Cardiac muscle cell (in vitro differentiated cells and primary cell): ENCODE measurements at places on chromosomes 11 and 22. TPM values are rescaled to one million over a fixed set of nuclear protein-coding genes. Genes with fewer than 3 reads are reported as not detected.
A peak's percentile ranks its signal among the peaks of the same experiment; 100 is the strongest.

The TRIM51G gene
- total RNA-seq: not detected in 2 replicates

The NXPE2 gene
- total RNA-seq: 0.18 and 0.48 TPM in 2 replicates

The INS gene
- not detected in 2 replicates for total RNA-seq

The CTNND1 gene
- 125 and 153 TPM in 2 replicates for total RNA-seq

The ZBTB3 gene
- 12.5 and 14.3 TPM in 2 replicates for total RNA-seq

The PGA5 gene
- 0.89 and 3.2 TPM in 2 replicates for total RNA-seq

The PTGDR2 gene
- total RNA-seq: 0.04 and 0.09 TPM in 2 replicates

The P2RY6 gene
- total RNA-seq: 0.07 and 0.39 TPM in 2 replicates

The OR8D1 gene
- not detected in 2 replicates for total RNA-seq

The CSF2RB gene
- 0.60 TPM in 1 of 2 replicates, not detected in the other for total RNA-seq

The KRTAP5-10 gene
- total RNA-seq: 0.14 TPM in 1 of 2 replicates, not detected in the other

GRCh38 chr22:25482868-25483639, 81.4 kb upstream of the GRK3 start:
- peak overlapping the region; percentile 48 for H3K27ac ChIP-seq
- peaks cover 13% of the 10 kb centered on the region for H3K4me1 ChIP-seq
- peaks cover 2% of the 10 kb centered on the region for H3K36me3 ChIP-seq
- H3K4me3 ChIP-seq: no peak overlapping the region

GRCh38 chr11:85815186-85815931, 4.4 kb upstream of the SYTL2 start:
- H3K27me3 ChIP-seq: peaks cover 45% of the 10 kb centered on the region
- H3K4me1 ChIP-seq: no peaks in the 10 kb centered on the region
- H3K4me3 ChIP-seq: no peak overlapping the region
- no peak overlapping the region for H3K27ac ChIP-seq
- H3K36me3 ChIP-seq: no peaks in the 10 kb centered on the region
- DNase-seq: no peak

- no peaks in the 10 kb centered on the region for H3K4me1 ChIP-seq
- H3K27ac ChIP-seq: no peak overlapping the region
Observed at GRCh38 chr11:85798361-85798760, 12.6 kb downstream of the SYTL2 start.

- no peak overlapping the region for H3K4me3 ChIP-seq
- H3K27ac ChIP-seq: no peak overlapping the region
- H3K27me3 ChIP-seq: peaks cover 5% of the 10 kb centered on the region
- no peak for DNase-seq
- H3K36me3 ChIP-seq: no peaks in the 10 kb centered on the region
Observed at GRCh38 chr22:36826262-36826661, 9.4 kb upstream of the PVALB start.

GRCh38 chr11:88114486-88115045, 60.7 kb downstream of the RAB38 start:
- no peak overlapping the region for H3K4me3 ChIP-seq
- no peak overlapping the region for H3K27ac ChIP-seq
- no peaks in the 10 kb centered on the region for H3K4me1 ChIP-seq
- no peaks in the 10 kb centered on the region for H3K27me3 ChIP-seq
- no peak for DNase-seq

DNA sequence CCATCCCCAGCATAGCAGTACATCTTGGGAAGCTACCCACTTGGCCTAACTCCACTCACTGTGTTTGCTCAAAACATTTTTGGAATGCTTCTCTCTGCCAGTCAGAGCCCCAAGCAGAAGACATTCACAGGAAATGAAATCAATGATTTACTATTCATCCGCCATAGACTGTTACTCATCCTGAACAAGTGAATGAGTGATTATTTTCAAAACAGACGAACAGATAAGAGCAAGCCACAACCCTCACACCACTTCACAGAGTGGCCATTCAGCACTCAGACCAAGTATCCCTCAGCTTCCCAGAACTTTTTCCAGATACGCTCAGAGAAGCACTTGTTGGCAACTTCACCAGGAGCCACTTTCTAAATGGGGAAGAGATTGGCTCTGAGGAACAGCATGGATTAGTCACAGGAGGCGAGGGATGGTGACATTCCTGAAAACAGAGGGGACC, 13.0 kb upstream of the UBASH3B start:
- no peaks in the 10 kb centered on the region for H3K36me3 ChIP-seq
- H3K27ac ChIP-seq: no peak overlapping the region
- no peaks in the 10 kb centered on the region for H3K27me3 ChIP-seq
- DNase-seq: peak; percentile 15

- H3K4me1 ChIP-seq: no peaks in the 10 kb centered on the region
- H3K27me3 ChIP-seq: no peaks in the 10 kb centered on the region
- H3K36me3 ChIP-seq: no peaks in the 10 kb centered on the region
- H3K4me3 ChIP-seq: no peak overlapping the region
Observed at GRCh38 chr22:37010174-37010573, 9.1 kb downstream of the TST start.

DNA sequence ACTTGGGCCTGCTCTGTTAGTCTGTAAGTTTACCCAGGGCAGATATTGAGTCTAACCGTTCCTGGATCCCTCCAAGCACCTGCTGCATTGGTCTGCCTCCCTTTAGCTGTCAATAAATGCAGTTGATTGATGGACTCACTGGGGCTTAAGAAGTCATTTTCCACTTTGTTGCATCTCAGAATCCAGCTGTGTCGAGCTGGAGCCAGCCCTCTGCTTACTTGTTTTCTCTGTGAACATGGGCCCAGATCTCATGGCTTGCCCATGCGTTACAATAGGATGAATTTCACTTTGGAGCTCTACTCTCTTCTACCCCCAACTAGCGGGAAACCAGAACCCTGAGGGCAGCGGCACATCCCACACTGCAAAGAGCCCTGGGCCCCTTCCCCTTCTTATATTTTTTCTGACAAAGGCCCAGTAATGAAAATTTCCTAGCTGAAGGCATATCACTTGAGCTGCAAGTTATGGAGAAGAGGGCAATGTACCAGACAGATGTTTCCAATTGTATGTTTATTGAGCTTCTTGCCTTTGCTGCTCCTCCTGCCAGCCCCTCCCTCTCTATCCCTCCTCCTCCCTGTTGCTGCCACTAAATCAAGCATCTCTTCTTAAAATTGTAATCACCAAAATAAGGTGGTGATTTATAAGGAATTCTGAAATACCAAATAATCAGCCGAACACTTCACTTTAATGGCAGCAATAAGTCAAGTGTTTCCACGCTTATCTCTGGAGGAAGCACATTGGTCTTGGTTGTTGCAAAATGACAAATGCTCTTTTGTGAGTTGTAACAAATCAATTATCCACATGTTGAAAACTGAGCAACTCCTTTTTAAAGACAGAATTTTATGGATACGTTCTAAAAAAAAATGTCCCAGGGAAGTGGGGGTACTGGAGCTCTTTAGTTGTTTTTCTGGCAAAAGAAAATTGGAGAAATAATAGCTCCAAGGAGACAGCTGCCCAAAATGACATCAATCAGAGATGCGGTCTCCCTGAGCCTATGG, 212.3 kb upstream of the ZBED5 start:
- no peaks in the 10 kb centered on the region for H3K4me1 ChIP-seq
- no peaks in the 10 kb centered on the region for H3K36me3 ChIP-seq
- no peak overlapping the region for H3K4me3 ChIP-seq
- H3K27me3 ChIP-seq: no peaks in the 10 kb centered on the region
- H3K27ac ChIP-seq: no peak overlapping the region
- no peak for DNase-seq

DNA sequence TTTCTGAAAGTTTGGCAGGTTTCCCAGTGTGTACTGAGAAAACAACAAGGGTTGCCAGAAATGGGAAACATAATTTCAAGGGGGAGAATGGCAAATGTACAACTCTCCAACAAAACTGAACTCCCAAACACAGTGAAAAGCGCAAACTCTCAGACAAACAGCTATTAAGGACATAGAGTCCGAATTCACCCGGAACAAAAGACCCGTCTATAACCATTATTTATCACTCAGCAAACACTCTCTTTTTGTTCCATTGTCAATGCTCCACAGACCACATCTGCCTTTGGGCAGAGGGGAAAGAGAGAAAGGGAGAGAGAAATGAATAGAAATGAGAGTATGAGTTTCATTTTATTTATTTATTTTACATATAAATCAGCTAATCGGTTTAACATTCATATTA, 21.7 kb downstream of the KIRREL3 start:
- no peaks in the 10 kb centered on the region for H3K4me1 ChIP-seq
- no peaks in the 10 kb centered on the region for H3K36me3 ChIP-seq
- H3K4me3 ChIP-seq: no peak overlapping the region
- no peak overlapping the region for H3K27ac ChIP-seq
- DNase-seq: no peak

DNA sequence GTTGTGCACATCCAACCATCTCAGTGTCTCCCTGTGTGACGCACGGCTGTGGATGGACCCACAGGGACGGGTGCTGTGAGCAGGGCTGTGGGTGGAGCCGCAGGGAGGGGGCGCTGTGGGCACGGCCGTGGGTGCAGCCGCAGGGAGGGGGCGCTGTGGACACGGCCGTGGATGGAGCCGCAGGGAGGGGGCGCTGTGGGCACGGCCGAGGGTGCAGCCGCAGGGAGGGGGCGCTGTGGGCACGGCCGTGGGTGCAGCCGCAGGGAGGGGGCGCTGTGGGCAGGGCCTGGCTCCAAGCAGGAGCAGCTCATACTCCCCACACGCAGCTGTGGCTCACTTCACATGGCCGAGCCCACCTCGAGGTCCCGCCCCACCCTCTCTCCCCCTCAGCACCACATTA, 6.0 kb upstream of the MAPK11 start:
- peaks cover 16% of the 10 kb centered on the region for H3K27me3 ChIP-seq
- H3K27ac ChIP-seq: no peak overlapping the region
- H3K36me3 ChIP-seq: peaks cover 30% of the 10 kb centered on the region
- DNase-seq: peak; percentile 72
- H3K4me1 ChIP-seq: peaks cover 6% of the 10 kb centered on the region
